ENCODE measurements at places on chromosomes 12 and 14.

GRCh38 chr12:6468283-6468575 is 2.2 kb downstream of the VAMP1 start:
- DNase-seq: no peak

DNA sequence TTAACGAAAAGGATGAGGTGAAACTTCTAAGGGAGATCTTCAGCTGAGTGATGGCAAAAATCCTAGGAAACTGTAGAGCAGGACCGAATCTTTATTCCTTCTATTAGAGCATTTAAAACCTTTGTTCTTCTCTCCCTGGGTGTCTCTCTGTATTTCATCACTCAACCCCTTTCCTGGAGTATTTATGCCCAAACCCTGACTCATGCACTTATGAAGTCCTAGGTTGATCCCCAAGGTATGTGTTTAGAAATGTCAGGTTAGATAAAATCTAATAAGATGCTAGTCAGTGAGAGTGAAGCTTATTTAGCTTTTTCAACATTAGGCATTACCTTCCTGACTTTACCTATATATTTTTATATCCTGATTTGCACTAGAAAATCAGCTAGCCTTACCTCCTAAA is 239.8 kb upstream of the NPAS3 start:
- DNase-seq: no peak

- DNase-seq: no peak
Observed at GRCh38 chr14:68137704-68138619, 318.4 kb downstream of the RAD51B start.

GRCh38 chr12:116429826-116430360 is 129.3 kb upstream of the MAP1LC3B2 start:
- DNase-seq: no peak

DNA sequence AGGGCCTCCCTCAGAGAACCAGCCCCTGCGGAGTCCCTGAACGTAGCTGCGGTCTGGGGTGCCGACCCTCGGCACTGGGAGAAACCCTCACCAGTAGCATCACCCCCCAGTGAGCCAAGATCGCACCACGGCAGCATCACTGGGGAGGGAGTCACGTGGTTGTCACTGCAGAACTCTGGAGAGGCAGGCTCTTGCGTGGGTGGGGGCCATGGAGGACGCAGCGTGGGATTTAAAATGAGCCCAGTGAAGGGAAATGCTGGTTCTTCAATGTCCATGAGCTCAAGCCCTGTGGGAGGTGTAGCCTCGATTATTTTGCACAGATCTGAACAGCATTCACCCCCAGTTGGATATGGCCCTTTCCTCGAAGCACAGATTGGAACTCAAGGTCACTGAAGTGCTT is 3.9 kb upstream of the GALNT9 start:
- no peak for DNase-seq

DNA sequence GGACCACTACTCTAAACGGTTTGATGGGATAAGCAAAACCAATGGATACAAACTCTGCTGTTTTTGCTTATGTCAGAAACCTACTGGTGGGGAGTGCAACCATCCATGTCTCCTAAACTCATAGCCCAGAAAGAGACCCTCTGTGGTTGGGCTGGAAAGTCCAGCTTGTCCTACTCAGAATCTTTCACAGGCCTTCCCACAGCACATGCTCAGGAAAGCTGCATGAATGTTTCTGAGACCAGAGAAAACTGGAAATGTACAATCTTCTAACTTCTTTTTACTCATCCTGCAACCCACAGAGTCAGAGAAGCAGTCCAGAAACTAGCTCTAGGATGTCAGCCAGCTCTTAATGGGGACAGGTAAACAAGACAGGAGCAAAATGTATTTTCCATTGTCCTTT is 73.3 kb downstream of the ANO2 start:
- DNase-seq: no peak

DNA sequence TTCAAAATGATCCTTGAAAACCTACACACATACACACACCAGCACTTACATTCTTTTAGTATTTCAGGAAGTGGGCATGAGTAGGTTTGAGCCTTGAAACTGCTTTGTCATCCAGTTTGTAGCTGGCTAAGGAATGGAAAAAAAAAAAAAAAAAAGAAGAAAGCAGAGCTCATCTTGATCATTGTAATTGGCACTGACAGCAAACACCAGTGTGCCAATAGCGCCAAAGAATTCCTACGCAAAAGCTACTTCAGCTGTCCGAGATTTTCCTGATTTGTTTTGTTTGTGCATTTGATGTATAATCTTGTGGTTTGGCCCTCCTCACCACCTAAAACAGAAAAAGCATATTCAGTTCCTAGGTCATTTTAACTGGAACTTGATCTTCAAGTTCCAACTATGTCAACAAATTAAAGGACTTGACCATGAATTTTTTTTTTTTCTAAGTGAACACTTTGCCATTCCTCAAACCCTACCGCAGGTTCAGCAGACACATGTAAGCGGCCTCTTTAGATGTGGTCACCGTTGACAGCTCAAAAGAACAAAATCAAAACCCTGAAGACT is 57.3 kb downstream of the FLRT2 start:
- no peak for DNase-seq

DNA sequence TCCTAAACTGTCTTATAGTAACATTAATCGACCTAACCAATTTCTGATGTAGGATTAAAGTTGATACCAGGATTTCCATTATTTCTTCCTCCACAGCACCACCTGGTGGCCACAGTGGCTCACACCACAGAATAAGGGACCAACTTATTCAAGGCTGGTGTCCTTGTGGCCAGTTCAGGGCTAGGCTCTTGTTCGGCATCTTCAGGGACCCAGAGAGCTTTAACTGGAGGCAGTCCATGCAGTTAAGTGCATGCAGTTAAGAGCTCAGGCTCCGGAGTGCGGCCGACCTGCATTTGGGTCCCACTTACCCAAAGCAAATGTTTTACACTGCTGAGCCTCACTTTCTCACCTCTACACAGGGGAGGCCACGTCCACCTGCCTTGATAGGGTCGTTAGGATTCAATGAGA is 42.0 kb upstream of the GPR68 start:
- DNase-seq: peak; percentile 57

DNA sequence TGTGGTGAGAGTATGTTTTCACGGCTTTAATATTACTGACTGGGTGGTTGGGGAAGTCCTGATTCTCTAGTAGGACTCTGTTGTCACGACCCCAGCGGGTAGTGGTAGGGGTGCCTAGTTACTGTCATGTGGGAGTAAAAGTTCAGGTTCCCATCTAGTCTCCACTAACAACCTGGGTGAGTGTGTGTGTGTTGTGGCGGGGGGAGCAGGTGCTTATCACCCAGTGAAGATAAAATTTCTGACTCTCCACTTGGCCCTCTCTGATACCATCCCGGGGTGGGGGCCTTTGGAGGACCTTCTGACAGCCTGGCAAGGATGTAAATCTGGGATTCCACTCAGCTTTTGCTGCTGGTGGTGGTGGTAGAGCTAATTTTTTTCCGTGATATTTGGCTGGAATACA is 35.4 kb upstream of the GUCY2C start:
- no peak for DNase-seq

DNA sequence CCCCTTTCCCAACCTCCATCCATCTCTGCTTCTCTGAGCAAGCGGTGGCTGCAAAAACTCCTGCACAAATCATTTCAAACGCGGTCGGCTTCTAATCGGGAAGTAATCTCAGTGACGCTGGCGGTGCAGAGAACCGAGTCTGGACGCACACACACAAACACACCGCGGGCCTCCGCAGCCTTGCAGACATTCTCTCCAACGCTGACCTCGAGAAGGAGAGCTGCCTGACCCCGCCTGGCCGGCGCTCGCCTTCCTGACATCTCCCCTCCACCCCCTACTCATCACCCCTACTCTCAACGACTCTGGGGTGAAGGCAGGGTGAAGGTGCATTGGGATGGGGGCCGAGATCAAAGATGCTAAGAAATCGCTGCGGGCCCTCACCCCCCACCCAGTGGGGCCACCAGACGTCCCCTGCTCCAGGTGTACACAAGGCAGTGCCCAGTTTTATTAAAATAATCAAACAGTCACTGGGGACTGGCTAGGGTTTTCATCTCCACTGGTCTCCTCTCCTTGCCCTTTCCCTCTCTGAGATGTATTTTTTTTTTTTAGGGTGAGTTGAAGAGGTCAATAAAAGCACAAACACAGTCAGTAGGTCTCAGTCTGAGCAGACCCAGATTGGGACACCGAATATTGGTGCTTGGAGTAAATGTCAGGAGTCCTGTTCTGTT is 506 bp upstream of the TBX5 start:
- no peak for DNase-seq

- no peak for DNase-seq
Observed at GRCh38 chr12:27366621-27367020, 34.0 kb downstream of the BMAL2 start.

DNA sequence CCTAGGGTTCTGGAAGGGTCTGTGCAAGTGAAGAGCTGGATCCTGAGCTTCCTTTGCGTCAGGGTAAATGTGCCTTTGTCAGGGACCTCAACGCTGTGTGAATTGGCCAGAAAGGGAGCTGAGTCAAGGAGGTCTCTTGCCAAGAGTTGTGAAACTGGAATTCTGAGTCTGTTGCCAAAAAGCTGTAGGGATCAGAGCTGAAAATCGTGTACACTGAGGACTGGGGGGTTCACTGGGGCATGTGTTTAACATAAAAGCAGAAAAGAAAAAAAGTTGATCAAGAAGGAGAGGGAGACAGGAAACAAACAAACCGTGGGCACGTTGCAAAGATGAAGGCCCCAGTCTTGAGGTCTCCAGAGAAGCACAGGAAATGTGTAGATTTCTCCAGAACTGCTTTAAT is 1081.5 kb downstream of the VRK1 start:
- DNase-seq: no peak

GRCh38 chr12:94500831-94501567 is 41.3 kb upstream of the CEP83 start:
- no peak for DNase-seq

GRCh38 chr14:71212683-71213107 is 305.4 kb downstream of the PCNX1 start:
- DNase-seq: no peak

GRCh38 chr12:12744546-12745305 is 27.6 kb downstream of the CDKN1B start:
- no peak for DNase-seq

DNA sequence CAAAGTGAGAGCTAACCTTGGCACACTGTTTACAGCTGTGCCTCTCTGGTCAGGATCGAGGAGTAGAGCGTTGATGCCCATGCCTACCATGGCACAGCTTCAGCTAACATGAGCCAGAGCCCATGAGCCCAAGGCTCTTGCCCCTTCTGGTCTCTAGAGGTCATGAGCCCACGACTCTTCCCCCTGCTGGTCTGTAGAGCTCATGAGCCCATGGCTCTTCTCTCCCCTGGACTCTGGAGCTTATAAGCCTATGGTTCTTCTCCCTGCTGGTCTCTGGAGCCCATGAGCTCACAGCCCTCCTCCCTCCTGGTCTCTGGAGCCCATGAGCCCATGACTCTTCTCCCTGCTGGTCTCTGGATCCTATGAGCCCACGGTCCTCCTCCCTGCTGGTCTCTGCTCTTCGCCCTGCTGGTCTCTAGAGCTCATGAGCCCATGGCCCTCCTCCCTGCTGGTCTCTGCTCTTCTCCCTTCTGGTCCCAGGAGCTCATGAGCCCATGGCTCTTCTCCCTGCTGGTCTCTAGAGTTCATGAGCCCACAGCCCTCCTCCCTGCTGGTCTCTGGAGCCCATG is 16.6 kb upstream of the CLMN start:
- no peak for DNase-seq

DNA sequence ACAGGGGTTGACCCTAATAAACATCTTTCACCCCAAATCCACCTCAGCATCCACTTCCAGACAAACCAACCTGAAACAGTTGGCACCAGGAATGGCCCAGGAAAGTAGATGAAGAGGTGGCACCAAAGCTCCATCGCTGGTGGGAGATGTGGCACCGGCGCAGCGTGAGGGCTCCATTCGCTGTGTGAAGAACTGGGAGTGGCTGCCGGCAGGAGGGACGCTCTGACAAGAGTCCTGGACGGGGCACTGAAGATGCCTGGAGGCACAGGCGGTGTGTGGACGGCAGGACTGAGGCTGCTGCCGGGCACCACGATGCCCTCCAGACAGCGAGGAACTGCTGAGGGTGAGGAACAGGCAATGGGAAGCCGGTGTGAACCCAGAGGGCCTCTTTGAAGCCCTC is 29.3 kb downstream of the DIO3 start:
- no peak for DNase-seq

GRCh38 chr12:58000499-58000898 is 59.1 kb downstream of the ATP23 start:
- no peak for DNase-seq

DNA sequence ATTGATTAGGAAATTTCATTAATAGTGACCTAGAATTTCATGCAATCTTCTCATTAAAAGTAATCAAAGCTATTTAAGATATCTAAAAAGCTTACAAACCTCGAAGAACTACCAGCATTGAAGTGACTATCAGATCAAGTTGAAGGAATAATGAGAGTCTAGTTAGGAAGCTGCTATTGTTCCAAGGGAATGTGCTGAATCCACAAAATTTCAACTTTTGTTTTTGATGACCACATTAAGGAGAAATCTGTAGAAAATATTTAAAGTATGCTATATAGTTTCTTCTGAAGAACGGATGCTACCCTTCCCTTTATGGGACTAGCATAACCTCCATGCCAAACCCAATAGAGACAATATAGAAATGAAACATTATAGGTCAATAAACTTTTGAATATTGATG is 2.5 kb upstream of the CTSG start:
- no peak for DNase-seq

GRCh38 chr14:101315802-101316296 is 245.4 kb upstream of the DIO3 start:
- no peak for DNase-seq

GRCh38 chr14:59482541-59483331 is 1.5 kb downstream of the L3HYPDH start:
- DNase-seq: no peak

DNA sequence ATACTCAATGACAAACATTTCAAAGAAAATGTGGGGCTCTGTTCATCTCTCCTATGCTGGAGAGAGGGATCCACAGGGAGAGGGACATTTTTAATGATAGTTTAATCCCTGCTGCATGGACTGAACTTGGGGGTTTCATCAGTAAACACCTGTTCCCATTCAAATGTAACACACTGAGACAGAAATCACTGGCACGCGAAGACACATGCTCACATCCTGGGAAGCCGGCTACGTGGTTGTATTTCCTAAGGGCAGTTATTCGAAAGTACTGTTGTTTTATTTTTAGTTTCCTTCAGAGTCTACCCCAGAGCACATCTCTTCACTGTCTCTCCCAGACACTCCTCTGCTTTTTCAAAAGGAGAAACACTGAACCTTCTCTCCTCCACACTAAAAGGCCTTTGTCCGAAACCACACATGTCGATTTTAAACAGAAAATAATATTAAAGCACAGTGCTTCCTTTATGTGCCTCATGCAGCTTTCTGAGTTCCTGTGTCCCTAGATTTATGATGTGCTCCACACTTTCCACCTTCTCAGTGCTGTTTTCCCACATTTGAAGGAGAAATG is 52.8 kb downstream of the PTHLH start:
- DNase-seq: no peak

Measured in bone marrow (tissue), 2 donors.